ENCODE measurements at places on chromosomes 5 and 9.

DNA sequence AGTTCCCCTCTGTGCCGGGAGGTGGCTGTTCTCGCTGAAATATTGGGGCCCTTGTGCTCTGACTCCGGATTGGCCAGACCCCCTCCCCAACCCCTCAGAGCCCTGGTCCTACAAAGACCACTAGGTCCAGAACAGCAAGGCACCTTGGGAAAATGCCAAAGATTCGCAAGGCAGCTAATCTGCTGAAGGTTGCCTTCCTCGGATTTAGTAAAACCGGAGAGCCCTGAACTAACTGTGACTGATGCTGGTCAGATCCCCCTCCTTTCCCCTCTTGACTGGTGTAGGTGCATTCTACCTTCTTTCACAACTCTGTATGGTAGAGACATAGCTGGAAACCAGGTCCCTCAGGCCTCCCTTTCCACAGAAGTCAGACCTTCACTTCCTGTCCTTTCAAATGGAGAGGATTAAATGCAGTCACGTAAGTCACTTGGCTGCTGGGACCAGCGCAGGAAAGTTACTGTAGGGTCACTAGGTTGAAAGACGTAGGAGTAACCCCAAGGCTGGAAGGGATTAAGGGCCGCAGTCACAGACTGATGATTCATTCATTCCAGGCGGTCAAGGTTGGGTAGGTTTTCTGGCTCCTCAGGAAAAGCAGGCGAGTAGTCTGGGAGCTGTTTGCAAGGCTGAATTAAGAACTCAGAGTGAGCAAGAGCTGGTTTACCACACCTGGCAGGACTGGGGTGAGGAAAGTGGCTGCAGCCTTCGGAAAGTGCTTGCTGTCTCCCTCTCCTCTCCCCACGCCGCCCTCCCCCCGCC, 5.3 kb downstream of the BARX1 start:
- DNase-seq: no peak

DNA sequence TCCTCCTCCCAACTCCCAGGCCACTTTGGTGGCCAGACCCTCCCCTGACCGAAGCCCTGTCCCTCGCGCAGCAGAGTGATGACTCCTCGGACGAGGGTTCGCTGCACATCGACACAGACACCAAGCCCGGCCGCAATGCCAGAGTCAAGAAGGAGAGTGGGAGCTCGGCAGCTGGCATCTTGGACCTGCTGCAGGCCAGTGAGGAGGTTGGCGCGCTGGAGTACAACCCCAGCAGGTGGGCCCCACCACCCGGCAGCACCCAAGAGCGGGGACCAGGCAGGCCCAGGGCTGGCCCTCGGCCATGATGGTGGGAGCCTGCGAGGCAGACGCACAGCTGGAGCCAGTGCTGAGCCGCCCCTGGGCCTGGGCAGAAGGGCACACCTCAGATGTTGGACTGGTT, 90.6 kb downstream of the PHF2 start:
- no peak for DNase-seq

- no peak for DNase-seq
Observed at GRCh38 chr9:128588581-128589233, 36.3 kb downstream of the SPTAN1 start.

- DNase-seq: no peak
Observed at GRCh38 chr5:72070529-72070928, 36.7 kb upstream of the MAP1B start.

- no peak for DNase-seq
Observed at GRCh38 chr5:126948453-126948852, 81.9 kb downstream of the MARCHF3 start.

- no peak for DNase-seq
Observed at GRCh38 chr9:36486329-36486932, 86.3 kb upstream of the MELK start.

DNA sequence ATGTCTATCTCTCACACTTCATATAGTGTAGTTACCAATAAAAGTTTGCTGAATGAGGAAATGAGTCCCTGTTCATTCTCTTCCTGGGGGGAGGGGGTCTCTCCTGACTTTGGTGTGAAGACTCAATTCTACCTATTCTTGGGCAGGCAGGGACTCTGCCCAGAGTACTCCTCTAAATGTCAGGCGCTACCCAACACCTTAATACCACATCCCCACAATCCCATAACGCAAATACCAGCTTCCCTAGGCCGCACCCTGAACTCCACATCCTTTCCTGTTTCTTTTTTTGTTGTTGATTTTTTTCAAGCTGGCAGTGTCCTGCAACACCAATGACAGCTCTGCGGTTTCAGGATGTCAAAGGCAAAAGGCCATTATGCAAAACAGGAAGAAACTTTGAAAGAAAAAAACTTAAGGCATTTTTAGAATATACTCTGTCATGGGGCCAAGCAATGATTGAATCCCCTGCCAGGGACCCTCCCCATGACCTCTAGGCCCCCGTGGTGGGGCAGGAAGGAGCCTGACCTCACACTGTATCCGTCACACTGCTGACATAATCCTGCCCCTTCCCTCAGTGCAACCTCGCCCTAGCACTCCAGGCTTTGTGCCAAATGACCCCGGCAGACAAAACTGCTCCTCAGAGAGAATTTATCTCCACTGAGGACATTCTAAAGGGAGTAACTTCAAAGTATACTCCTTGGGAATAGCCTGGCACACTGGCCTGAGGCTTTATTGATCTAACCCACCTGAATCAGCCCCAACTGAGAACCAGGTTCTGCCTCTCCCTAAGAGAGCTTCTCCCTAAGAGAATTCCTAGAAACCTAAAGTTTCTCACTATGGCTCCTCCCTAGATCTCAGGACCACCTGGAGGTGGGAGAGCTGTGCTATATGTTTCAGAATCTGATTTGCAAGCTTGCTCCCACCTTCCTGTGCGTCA, 8.0 kb downstream of the B4GALT1 start:
- DNase-seq: no peak

GRCh38 chr5:22852807-22853660, at the start of gene CDH12:
TSS of gene CDH12 (minus strand) at chr5:22853344.
- no peak for DNase-seq

DNA sequence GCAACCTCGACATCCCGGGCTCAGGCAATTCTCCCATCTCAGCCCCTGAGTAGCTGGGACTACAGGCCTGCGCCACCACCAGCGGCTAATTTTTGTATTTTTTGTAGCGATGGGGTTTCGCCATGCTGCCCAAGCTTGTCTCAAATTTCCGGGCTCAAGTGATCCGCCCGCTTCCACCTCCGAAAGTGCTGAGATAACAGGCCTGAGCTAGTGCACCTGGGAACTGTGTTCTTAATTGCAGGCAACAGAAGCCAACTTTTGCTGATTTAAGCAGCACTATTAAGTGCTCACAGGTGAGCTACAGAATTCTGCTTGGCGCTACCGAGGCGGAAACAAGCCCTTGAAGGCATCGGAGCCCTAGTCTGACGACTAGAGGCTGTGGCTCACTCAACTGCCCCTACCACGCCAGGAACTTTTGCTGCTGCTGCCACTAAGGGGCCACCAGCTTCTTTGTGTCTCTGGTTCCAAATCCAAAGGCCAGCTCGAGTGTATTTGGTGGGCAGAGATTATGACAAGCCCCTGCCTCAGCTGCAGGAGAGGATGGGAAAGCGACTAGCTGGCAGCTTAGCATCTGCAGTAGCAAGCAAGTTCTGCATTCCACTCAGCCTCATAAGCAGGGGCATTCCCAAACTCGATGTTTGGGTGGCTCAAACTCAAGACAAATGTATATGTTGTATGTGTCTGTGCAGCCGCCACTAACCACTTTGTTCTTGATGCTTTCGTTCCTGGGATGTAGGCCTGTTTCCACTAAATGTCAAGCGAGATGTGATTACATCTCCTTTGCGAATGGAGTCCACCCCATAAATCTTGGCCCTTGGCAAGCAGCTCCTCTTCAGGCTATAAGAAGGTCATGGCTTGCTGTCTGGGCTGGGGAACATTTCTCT, 10.6 kb upstream of the HMCN2 start:
- no peak for DNase-seq

- DNase-seq: no peak
Observed at GRCh38 chr5:134020188-134020587, 15.4 kb upstream of the VDAC1 start.

DNA sequence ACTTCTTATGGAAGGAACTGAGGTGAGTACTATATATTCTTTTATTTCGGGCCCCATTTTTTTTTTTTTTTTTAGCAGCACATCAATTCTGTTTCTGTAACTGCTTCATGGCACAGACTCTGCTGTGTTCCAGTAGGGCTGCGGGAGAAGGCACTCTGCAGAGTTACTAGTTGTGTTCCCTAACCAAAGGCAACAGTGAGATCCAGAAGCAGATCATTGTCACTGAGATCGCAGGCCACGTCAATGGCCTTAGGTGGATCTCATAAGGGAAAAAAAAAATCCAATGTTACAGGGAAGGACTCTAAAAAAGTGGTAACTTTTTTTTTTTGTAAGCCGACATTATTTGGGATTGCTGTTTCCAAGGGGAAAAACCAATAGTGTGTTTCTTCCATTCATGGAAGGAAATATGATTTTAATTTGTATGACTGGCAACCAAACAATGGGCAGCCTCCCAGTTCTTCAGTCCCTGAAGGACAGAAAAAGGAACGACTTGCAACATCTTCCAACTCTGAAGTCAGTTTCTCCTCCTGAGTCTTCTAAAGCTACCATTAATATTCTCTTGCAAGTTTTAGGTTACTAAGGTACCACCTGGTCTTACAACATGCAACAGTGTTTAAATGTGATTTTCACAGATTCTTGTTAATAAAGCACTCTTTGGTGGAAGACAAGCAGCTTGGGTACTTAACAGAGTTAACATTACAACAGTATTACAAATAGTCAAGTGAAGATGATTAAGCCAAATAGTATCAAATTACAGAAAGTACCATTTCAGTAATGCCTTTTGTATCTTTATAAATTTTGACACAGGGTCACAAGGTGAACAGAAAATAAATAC, 52.8 kb downstream of the HABP4 start:
- no peak for DNase-seq

DNA sequence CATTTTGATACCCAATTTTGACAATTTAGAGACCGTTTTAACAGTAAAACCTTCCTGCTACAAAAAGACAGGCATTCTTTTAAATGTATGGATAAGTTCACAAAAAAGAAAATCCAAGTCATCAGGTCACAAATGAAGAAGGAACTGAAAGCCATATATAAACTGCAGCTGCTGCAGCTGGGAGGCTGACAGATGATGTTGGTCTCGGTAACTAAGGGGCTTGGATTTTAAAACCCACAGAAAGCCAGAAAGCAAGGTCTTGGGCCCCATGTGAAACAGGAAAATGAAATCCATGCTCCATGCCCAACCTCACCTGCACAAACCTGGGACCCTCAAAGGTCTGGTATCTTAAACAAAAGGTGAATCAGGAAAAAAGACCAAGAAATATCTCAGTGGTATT, 15.7 kb upstream of the C5orf34 start:
- no peak for DNase-seq
